ENCODE measurements at places on chromosomes 5 and 9. TPM values are rescaled to one million over a fixed set of nuclear protein-coding genes. Genes with fewer than 3 reads are reported as not detected.

The MSX2 gene
- total RNA-seq: not detected

The MARCHF6 gene
- 364 TPM for total RNA-seq

The ADAMTSL2 gene
- 0.39 TPM for total RNA-seq

The SHOC1 gene
- not detected for total RNA-seq

The PCDHB5 gene
- not detected for total RNA-seq

The UBE2QL1 gene
- total RNA-seq: not detected

GRCh38 chr9:4530375-4530774 lies 40.1 kb downstream of the SLC1A1 start:
- H3K4me3 ChIP-seq: peak overlapping the region; percentile 25
- H3K4me1 ChIP-seq: peaks cover 30% of the 10 kb centered on the region
- H3K27ac ChIP-seq: peak overlapping the region; percentile 86
- H3K36me3 ChIP-seq: no peaks in the 10 kb centered on the region
- H3K27me3 ChIP-seq: no peaks in the 10 kb centered on the region

DNA sequence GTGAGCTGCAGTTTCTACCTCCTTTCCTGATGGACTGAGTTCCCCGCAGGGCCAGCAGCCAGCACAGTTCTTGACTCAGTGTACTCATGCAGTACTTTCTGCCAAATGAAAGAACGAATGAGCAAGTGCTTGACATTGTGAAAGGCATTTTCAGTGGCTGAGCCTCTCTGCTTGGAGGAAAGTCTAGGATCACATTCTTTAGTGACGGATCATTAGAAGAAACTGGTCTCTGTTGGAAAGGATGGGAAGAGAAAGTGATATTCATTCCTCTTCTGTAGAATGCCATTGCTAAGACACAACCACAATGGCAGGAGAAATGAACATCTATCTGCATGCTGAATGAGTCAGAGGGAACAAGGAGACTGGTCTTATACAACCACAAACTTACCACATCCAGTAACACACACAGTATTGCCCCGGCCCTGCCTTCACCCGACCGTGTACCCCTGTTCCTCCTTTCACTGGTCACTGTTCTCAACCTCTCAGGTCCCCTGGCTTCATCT lies 206.9 kb downstream of the CRB2 start:
- H3K36me3 ChIP-seq: no peaks in the 10 kb centered on the region
- H3K27ac ChIP-seq: no peak overlapping the region
- no peaks in the 10 kb centered on the region for H3K4me1 ChIP-seq
- no peak for DNase-seq
- H3K4me3 ChIP-seq: no peak overlapping the region
- H3K27me3 ChIP-seq: no peaks in the 10 kb centered on the region

DNA sequence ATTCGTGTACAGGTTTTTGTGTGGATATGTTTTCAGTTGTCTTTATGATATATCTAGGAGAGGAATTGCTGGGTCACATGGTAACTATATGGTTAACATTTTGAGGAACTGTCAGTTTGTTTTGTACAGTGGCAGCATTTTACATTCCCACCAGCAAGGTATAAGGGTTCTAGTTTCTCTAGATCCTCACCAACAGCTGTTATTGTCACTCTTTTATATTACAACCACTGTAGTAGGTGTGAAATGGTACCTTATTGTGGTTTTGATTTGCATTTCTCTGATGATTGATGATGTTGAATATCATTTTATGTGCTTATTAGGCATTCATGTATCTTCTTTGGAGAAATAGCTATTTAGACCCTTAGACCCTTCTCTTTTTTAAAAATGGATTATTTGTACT lies 82.9 kb downstream of the CCDC171 start:
- no peak for DNase-seq
- no peaks in the 10 kb centered on the region for H3K36me3 ChIP-seq
- H3K27me3 ChIP-seq: no peaks in the 10 kb centered on the region
- no peak overlapping the region for H3K4me3 ChIP-seq
- H3K27ac ChIP-seq: no peak overlapping the region

DNA sequence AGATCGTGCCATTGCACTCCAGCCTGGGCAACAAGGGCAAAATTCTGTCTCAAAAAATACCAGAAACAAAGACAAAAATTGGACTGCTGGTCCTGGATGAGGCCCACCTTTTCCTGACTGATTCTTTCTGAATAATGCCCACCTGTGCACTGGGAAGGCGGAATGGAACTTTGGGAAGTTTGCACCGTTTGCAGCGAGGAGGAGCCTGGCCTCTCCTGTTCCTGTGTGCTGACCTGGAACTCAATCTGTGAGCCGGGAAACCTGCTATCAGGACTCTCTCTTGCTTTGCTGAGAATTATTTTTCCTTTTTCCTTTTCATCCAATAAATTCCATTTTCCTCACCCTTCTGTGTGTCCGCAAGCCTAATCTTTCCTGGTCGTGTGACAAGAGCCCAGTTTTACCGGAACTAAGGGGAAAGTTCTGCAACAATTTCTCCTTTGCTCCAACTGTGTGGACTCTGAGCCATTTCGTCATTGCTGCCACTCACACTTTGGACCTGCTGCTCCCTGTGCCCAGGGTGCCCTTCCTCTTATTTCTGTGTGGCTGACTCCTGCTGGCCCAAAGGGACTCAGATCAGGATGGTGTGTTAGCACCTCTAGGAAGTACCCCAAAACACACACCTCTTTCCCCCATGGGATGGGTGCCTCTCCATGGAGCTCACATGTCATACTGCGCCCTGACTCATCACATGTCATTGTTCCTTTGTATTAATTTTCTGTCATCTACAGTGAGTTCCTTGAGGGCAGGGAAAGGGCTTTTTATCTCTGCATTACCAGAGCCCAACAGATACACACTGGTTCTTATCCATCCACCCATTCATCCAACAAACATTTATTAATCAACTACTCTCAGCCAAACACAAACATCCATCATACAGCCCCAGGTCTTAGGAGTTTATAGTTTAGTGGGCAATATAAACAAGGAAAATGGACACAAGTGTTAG lies 4.7 kb upstream of the GLRX start:
- no peak overlapping the region for H3K27ac ChIP-seq
- H3K36me3 ChIP-seq: no peaks in the 10 kb centered on the region
- DNase-seq: no peak
- H3K27me3 ChIP-seq: no peaks in the 10 kb centered on the region
- H3K4me1 ChIP-seq: peaks cover 23% of the 10 kb centered on the region
- no peak overlapping the region for H3K4me3 ChIP-seq

- peaks cover 84% of the 10 kb centered on the region for H3K36me3 ChIP-seq
- no peak for DNase-seq
- H3K4me1 ChIP-seq: peaks cover 11% of the 10 kb centered on the region
- no peaks in the 10 kb centered on the region for H3K27me3 ChIP-seq
Measured at GRCh38 chr9:95023217-95024003, 294.1 kb downstream of the FANCC start.

GRCh38 chr9:133705576-133705975 lies 32.6 kb downstream of the SARDH start:
- H3K27me3 ChIP-seq: peaks cover 91% of the 10 kb centered on the region
- no peaks in the 10 kb centered on the region for H3K36me3 ChIP-seq

GRCh38 chr9:132190966-132191365 lies 29.1 kb downstream of the NTNG2 start:
- H3K36me3 ChIP-seq: no peaks in the 10 kb centered on the region
- no peak for DNase-seq
- H3K4me3 ChIP-seq: no peak overlapping the region
- no peak overlapping the region for H3K27ac ChIP-seq

GRCh38 chr5:343461-344401 lies 22.2 kb downstream of the AHRR start:
- no peaks in the 10 kb centered on the region for H3K36me3 ChIP-seq
- no peak overlapping the region for H3K4me3 ChIP-seq
- H3K27me3 ChIP-seq: no peaks in the 10 kb centered on the region
- no peak overlapping the region for H3K27ac ChIP-seq
- H3K4me1 ChIP-seq: no peaks in the 10 kb centered on the region

GRCh38 chr5:151078490-151079262 lies 2.2 kb downstream of the TNIP1 start:
- H3K4me1 ChIP-seq: peaks cover 85% of the 10 kb centered on the region
- no peak overlapping the region for H3K4me3 ChIP-seq
- H3K27ac ChIP-seq: peak overlapping the region; percentile 81
- DNase-seq: no peak
- H3K36me3 ChIP-seq: peaks cover 9% of the 10 kb centered on the region
- no peaks in the 10 kb centered on the region for H3K27me3 ChIP-seq

DNA sequence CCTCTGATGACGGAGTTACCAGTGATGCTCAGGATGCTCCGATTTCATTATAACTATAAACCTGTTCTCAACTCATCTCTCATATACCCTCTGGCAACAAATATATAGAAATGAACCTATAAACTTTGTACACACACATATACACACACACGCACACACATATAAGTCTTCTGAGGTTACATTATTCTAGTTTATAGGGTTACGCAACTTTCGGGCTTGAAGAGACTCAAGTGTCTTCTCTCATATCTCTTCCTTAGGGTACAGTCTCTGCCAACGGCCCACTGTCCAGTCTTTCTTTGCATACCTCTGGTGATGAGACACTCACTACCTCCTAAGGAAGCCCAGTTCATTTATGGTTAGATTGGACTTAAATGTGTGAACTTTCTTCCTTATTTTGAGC lies 69.4 kb upstream of the TBC1D2 start:
- H3K4me1 ChIP-seq: peaks cover 12% of the 10 kb centered on the region
- no peak for DNase-seq
- no peak overlapping the region for H3K4me3 ChIP-seq

- H3K27me3 ChIP-seq: no peaks in the 10 kb centered on the region
- no peaks in the 10 kb centered on the region for H3K4me1 ChIP-seq
- no peak overlapping the region for H3K27ac ChIP-seq
- no peaks in the 10 kb centered on the region for H3K36me3 ChIP-seq
Measured at GRCh38 chr9:71250581-71250980, 129.2 kb upstream of the TRPM3 start.

GRCh38 chr5:142412581-142412980 lies 87.8 kb upstream of the SPRY4 start:
- no peak for DNase-seq
- H3K27ac ChIP-seq: no peak overlapping the region
- H3K4me1 ChIP-seq: no peaks in the 10 kb centered on the region
- no peak overlapping the region for H3K4me3 ChIP-seq

DNA sequence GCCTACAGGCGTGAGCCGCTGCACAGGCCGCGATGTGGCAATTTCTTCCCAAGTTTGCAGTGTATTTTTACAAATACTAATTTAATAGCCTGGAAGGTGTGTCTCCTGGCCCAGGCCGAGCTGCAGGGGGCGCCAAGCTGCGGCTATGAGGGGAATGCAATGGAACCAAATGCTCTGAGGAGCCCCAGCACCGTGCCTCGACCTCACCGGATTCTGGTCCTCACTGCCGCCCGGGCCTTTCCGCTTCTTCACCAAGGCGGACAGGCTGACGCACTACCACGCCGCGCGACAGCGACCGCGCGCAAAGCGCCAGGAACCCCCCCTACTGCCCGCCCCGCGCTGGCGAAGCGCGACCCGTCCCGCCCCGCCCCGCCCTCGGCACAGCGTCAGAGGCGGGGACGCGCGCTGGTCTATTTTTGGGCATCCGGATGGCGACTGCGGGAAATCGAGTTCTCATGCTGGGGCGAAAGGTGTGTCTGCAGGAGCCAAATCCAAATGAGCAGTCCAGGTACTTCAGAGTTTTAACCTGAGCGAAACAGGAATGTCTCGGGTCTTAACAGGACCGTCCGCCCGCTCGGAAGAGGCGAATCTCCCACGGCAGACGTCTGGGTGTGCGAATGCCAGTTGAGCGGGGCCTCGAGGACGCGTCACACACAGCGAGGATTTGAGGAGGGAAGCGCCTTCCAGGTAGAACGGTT lies 31.7 kb upstream of the PRXL2C start:
- H3K27me3 ChIP-seq: no peaks in the 10 kb centered on the region
- H3K36me3 ChIP-seq: no peaks in the 10 kb centered on the region
- H3K4me3 ChIP-seq: peak overlapping the region; percentile 56
- no peak overlapping the region for H3K27ac ChIP-seq
- peak; percentile 53 for DNase-seq

DNA sequence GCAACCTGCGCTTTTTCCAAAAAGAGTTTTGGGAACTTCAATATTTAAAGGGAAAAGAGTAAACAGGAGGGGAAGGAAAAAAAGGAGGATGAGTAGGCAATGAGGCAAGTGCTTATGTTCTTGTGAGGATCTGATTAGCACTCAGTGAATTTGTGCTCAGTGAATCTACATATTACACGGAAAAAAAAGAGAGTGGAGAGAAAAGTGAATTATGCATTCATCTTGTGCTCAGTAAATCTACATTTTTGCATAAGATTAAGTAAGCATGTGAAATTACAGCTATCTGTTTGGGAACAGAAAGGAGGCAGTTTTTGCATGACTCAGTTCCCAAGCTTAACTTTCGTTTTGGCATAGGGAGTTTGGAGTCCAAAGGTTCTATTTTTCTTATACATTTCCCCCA lies 170.1 kb downstream of the CDH10 start:
- no peak overlapping the region for H3K27ac ChIP-seq
- no peaks in the 10 kb centered on the region for H3K27me3 ChIP-seq
- no peak overlapping the region for H3K4me3 ChIP-seq

DNA sequence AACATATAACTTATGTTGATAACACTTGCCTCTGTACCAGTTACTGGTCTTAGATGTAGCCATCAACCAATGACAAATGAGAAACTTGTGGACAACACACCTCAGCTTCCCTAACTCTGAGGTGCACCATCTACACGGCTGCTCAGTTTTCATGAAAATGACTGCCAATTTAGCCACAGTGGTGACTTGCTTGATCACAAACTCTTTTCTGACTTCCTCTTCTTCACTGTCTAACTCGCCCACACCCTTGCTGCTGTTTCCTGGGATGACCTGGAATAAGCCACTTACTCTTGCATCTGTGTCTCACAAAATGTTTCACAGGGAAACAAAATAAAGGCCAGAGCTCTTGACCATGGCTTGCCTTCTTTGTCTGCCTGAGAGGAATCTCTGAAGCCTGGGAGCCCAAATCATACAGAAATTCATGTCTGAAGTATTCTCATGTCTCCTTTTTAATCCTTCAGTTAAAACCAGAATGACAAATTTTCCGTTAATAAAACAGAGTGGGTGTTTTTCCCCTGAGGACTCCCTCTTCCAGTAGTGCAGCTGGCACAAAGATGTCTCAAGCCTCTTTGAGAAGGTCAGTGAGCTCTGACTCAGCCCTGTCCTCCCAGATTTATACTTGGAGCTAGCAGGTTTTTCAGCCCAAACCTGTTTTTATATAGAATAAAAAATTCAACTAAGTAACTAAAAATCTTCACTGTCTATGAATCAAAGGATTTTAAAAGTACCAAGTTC lies 126.5 kb upstream of the PAM start:
- H3K27me3 ChIP-seq: no peaks in the 10 kb centered on the region
- no peak overlapping the region for H3K4me3 ChIP-seq
- peaks cover 29% of the 10 kb centered on the region for H3K4me1 ChIP-seq
- no peaks in the 10 kb centered on the region for H3K36me3 ChIP-seq

GRCh38 chr5:158140120-158140731 lies 281.3 kb upstream of the CLINT1 start:
- H3K4me3 ChIP-seq: no peak overlapping the region
- H3K36me3 ChIP-seq: no peaks in the 10 kb centered on the region
- no peak for DNase-seq

DNA sequence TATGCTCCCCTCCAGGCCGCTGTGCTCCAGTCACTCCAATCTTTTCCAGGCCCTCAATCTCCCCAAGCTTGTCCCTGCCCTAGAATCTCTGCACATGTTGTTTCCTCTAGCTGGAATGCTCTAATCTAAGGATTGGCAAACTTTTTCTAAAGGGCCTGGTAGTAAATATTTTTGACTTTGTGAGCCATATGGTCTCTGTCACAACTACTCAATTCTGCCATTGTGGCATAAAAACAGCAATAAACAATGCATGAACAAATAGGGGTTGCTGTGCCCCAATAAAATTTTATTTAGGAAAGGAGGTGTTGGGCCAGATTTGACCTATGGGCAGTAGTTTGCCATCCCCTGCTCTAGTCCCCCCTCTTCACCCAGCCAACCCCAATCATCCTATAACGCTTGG lies 150.5 kb upstream of the LRRTM2 start:
- no peak overlapping the region for H3K27ac ChIP-seq
- H3K36me3 ChIP-seq: no peaks in the 10 kb centered on the region
- no peak overlapping the region for H3K4me3 ChIP-seq
- no peak for DNase-seq
- peaks cover 6% of the 10 kb centered on the region for H3K4me1 ChIP-seq
